Effector memory CD4-positive, alpha-beta T cell (primary cell): ENCODE measurements at places on chromosomes 4 and X.

GRCh38 chrX:153744210-153745066 is 19.6 kb upstream of the PLXNB3 start:
- no peak for DNase-seq

GRCh38 chr4:113173793-113174264 is 124.4 kb downstream of the ANK2 start:
- no peak for DNase-seq

DNA sequence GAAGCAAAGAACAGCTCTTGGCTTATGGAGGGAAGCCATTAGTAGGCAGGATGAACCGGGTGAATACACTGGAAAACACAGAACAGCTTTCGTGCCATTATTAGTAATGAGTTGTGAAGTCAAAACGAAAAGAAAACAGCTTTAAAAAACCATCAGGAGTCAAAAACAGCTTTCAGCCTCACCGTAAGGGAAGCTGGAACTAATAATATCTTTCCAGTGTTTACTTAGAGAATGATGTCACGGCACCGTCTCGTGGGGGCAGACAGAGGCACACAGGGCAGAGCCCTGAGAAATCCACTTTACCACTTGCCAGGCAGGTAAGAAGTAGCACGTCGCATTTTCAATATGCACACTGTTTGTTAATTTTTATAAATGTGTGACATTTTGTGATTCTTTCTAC is 37.9 kb upstream of the HMX1 start:
- DNase-seq = no peak

DNA sequence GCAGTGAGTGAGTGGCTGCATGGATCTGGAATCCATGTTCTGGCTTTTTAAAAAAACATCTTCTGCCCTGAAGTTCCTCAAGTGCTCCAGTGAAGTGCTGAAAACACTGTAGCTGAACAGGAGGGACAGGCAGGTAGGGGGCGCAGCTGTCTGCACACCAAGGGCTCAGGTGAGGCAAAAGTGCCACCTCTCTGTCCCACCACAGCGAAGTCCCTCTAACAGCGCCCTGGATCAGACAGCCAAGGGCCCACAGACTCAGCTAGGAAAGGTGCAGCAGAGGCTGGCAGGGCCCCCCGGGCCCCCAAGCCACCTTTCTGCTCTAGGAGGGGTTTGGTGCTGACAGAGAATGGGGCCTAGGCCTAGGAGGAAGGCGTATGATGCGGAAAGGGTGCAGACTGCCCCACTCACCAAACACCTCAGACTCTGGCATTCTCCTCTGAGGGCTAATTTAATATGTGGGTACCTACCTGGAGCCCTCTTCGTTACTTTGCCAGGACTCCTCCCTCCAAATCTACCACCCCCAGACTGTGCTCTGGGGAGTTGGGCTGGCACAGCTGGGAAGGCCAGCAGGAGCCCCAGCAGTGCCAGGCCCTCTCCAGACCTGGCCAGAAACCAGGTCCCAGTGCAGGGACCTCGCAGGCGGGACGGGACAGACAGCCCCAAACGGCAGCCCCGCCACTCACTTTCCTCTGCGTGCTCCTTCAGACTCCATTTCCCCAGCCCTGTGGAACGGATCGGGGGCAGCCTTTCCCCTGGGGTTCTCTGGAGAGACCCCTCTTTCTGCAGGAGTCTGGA is 73.7 kb downstream of the ENPP6 start:
- DNase-seq = no peak

DNA sequence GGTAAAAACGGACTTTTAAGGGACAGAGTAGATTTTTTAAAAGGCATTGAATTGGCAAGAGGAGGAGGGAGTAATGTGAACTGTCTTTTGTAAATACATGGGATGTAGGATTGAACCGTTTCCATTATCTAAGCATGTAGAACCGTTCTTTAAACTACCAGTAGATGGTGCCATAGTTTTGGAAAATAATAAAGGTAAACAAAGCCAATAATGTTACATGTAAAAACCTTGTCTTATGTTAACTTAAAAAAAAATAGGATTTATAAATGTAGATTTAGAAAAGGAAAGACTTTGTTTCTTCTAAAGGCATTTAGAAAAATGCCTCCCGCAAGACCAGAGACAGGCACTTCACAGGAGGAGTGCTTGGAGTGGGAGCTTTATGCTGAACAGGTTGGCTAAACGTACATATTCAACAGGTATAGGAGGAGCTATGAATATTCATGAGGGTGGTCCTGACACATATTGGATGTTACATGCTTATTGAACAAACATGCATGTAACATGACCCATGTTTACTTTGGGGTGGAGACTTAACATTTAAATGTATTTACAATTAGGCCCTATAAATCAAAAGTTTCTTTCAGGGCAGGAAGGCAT is 45.5 kb upstream of the FAM241A start:
- no peak for DNase-seq

DNA sequence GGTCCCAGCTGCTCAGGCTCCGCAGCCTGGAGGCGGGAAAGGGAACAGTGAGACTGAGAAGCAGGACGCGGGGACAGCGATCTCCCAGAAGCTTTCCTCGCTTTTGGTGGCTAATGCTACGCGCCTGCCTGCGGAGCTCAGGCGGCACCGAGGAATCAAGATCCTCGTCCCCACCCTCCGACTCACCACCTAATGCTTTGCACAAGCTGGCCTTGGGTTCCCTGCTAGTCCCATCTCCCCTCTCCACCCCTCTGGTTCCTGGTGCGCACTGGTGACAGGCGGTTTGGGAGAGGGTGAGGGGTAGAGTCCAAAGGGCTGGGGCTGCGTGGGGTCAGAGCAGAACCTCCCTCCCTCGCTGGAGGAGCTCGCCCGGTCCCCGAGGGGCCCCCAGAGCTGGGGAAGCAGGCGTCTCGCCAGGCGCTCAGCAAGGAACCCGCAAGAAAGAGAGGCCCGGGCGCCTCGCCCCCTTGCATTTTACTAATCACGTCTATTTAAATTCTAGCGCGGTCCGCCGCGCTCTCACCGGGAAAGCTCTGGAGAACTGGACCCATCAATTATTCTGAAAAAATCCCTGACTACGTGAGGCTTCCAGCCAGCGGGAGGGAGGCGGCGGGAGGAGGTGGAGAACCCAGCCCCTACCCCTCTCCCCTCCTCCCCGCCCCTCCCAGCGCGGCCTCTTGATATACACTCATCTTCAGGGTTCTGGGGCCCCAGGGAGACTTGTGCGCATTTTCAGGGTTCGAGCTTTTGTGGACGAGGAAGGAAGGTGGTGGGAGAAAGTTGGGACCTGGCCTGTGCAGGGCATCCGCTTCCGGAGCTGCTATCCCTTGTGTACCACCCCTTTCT is 9.1 kb downstream of the POU4F2 start:
- DNase-seq = no peak

DNA sequence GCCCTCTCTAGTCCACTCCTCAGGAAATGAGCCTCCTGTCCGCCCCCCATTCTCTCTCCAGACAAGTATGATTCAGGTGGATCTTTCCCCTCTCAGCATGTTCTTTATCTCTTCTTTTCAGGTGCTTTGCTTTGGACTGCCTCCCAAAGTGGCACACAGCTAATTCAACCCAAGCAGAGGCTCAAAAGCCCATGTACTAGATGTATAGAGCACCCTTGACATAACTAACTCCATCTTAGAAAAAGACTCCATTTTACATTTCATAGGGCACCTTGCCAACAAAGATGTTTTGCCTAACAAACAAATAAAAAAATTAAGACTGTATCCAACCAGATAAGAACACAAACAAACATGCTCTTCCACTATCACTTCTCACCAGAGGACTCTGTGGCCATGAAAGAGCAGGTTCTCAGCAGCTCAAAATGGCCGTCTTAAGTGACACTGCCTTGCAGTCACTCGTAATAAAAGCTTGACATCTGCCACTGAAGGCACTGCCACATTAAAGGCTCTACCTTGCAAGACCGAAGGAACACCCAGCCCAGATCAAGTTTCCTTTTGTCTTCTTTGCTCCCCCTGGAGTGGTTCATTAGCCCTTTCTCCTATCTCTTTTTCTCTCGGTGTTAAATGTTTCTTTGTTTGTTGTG is 84.9 kb upstream of the TAB3 start:
- DNase-seq = no peak

- DNase-seq = no peak
Measured at GRCh38 chr4:112150920-112151319, 5.7 kb downstream of the FAM241A start.

DNA sequence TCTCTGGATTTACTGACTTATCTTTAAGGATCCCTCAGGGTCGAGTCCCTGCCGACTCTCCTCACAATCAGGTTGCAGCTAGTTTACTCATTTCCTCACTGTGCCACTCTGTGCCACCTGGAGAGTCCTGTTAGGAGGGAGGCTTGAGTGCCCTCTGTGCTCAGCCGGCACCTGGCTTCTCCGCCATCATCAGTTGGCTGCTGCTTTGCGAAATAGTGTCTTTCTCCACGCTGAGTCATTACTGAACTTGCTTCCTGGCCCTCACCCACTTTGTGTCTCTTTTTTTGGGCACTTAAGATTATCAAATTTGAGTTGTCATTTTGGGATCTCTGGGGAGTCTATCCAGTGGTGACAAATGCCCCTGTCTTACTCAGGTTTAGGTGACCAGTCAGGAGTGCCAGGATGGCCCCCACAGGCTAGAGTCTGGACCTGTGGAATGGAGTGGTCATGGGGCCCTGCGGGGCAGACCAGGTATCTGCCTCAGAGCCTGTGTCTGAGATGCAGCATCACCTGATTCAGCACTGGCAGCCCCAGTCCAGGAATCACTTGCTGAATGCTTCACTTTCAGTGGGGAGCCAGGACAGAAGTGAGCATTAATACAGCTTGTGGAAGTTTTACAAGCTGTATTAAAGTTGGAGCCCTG is 37.7 kb downstream of the JADE1 start:
- no peak for DNase-seq

DNA sequence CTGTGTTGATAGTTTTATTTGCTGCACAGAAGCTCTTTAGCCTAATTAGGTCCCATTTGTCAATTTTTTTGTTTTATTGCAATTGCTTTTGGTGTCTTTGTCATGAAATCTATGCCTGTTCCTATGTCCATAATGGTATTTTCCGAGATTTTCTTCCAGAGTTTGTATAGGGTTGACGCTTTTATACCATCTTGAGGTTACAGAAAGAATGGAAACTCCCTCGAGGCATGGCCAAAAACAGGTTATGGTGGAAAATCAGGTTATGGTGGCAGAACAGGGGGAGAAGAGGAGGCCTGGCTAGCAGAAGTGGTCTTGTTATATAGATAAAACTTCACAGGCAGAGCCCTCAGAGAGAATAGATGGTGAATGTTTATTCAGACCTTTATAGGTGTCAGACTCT is 21.6 kb downstream of the OPHN1 start:
- no peak for DNase-seq

- DNase-seq = no peak
Measured at GRCh38 chr4:8727131-8727530, 134.6 kb downstream of the CPZ start.

GRCh38 chrX:145751943-145752342 is 65.7 kb upstream of the SLITRK2 start:
- DNase-seq = no peak

DNA sequence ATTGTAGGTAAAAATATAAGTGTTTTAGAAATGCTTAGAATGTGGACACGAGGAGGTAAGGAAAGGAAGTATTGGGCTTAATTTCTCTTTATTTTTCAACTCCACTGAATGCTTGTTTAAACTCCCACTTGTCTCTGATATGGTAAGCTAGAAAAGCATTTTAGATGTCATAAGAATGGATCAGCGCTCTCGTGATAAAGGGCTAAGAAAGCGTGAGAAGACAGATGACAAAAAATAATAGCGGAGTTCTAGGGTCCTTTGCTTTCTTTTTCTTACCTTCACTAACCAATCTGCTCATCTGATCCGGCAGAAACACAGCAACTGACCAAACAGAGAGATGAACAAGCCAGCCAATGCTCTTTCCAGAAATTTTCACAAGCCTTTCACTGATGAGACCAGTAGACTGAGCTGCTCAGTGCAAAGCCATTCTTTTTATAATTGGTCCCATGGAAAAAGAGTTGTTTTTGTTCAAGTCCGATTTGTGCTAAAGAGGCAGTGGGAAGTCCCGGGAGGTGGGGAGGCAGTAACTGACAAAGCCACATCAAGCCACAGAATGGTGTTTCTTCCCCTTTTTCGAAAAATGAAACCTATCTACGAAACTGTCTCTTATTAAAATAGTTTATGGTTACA is at the start of gene TASL:
Gene TASL, minus strand, starts transcription at position 405 of the 630 bp plus-strand sequence. CDS start 17,411 bp downstream, outside the sequence.
- no peak for DNase-seq

DNA sequence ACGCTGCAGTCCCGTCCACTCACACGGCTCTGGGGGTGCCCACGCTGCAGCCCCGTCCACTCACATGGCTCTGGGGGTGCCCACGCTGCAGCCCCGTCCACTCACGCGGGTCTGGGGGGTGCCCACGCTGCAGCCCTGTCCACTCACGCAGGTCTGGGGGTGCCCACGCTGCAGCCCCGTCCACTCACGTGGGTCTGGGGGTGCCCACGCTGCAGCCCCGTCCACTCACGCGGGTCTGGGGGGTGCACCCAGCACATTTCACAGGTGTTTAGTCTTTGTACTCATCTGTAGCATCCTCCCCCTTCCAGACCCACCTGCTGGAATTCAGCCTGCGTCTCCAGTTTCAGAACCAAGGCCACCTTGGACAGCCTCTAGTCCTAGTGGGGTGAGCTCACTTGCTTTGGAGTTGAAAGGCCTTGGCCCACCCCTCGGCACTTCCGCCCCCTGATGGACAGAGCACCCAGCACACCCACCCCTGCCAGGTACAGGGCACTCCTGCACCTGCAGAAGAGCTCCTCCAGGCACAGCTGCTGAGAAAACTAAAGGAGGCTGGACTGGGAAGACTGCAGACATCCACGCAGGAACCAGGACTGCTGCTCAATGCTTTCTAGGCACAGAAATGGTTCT is 73.0 kb downstream of the ABLIM2 start:
- DNase-seq = no peak

- no peak for DNase-seq
Measured at GRCh38 chr4:7173841-7174449, 18.4 kb upstream of the SORCS2 start.

- DNase-seq = no peak
Measured at GRCh38 chr4:78074759-78075158, 17.6 kb downstream of the FRAS1 start.

DNA sequence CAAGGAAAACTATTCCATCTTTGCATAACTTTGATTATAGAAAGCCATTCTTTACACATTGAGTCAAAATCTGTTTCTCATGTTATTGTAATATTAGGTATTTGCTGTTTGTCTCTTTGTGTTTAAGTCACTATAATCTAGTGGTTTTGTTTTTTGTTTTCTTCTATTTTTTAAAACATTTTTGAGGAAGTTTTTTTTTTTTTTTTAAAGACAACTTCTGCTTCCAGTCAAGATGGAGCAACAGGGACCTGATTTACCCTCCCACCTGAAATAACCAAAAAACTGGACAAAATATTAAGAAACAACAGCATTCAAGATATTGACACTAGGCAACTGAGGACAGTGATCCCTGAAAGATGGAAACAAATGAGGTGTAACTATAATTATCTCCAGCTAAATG is 18.4 kb upstream of the NSUN7 start:
- no peak for DNase-seq

DNA sequence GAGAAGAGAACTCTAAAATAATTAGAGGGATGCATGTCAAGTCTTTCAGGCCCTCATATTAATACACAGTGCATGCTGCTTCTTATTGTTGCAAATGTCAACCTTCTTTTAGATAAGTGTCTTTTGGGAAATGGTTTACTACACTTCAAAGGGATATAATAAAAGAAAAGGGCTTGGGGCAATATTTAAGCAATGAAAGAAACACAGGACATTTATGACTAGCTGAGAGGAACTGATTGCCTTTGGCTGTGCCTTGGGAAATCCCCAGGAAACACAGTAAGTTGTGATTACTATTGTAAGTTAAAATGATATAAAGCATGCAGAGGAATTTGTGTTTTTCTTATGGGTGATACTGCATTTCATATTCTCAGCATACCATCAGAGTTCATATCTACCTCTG is 1036.2 kb upstream of the GRID2 start:
- no peak for DNase-seq

- DNase-seq = no peak
Measured at GRCh38 chr4:6126971-6127745, 73.2 kb downstream of the JAKMIP1 start.
